GM23338 (cell line): ENCODE measurements at places on chromosomes 1 and 21. TPM values are rescaled to one million over a fixed set of nuclear protein-coding genes. Genes with fewer than 3 reads are reported as not detected.

DNA sequence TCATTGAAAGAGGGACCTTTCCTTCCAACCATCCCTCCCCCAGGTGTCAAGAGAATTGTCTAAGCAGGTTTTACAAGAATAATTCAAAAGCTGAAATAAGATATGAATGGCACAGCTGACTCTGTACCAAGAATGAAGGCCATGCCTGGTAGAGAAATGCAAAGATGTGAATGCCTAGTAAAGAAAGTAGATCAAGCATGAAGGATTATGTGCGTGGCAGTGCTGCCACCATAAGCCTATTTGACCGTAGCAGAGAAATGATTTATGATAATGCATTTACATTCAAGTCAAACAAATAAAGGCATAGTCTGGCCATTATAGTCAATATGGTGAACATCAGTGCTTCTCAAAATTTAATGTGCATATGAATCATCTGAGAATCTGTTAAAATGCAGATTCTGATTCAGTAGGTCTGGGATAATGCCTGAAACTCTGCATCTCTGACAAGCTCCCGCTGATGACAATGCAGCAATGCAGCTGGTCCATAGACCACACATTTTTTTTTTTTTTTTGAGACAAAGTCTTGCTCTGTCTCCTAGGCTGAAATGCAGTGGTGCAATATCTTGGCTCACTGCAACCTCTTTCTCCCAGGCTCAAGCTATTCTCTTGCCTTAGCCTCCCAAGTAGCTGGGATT is 16.6 kb upstream of the CLCA4 start:
- no peak overlapping the region for H3K4me3 ChIP-seq
- H3K27ac ChIP-seq = no peak overlapping the region
- no peaks in the 10 kb centered on the region for H3K4me1 ChIP-seq
- no peak for DNase-seq
- no peaks in the 10 kb centered on the region for H3K27me3 ChIP-seq

DNA sequence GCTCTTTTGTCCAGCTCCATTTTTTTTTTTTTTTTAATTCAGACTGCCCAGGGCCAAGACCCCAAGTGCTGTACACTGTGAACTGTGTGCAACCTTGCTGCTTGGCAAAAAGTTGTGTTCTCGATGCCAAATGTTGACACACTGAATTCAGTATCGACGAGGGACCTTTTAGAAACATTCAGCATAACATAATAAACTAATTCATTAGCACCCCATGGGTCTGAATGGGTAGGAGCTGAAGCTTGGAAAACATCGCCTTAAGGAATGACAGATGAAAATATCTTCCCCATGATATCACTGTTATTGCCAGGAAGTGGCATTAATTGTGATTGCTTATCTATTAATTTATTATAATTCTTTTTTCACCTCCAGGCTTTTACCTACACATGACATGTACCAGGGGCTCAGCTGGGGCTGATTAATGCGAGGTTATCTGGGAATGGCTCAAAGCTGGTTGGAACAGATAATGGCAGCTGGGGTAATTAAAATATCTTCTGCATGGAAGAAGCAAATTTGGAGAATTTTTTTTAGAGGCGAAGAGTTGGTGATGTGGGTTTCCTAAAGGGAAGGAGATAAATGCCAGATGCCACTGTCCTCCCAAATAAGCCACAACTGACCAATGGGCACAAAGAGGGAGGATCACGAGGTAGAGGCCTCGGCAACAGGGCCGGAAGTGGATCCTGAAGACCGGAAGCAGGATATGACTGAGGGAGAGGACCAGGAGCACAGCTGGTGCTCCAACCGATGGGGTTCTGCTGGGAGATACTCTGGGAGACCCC is 169.3 kb downstream of the GRIK3 start:
- H3K4me1 ChIP-seq = no peaks in the 10 kb centered on the region
- no peaks in the 10 kb centered on the region for H3K27me3 ChIP-seq
- no peaks in the 10 kb centered on the region for H3K36me3 ChIP-seq
- DNase-seq = no peak

DNA sequence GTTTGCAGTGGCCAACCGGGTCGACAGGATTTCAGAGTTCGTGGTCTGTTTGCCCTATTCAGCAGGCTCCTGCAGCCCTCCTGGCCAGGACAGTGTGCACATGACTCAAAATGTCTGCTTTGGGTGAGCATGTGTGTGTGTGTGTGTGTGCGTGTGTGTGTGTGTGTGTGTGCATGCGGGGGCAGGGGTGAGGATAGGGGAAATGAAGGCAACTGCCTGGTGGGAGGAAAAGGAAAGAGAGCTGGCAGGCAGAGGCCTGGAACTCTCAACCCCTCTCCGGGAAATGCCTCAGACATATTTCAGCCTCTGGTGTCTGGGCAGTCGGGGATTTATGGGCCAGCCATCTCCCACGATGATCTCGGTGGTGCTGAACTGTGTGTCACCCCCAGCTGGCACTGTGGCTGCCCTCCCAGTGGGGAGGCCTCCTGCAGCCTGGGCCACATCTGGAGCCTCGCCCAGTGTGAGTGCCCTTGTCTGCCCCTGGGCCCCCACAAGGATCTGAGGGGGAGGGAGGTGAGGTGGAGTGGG is 15.2 kb downstream of the CDCP2 start:
- H3K4me1 ChIP-seq = peaks cover 29% of the 10 kb centered on the region
- H3K4me3 ChIP-seq = no peak overlapping the region
- no peaks in the 10 kb centered on the region for H3K27me3 ChIP-seq
- DNase-seq = no peak

- peaks cover 35% of the 10 kb centered on the region for H3K27me3 ChIP-seq
- H3K27ac ChIP-seq = no peak overlapping the region
- peaks cover 15% of the 10 kb centered on the region for H3K4me1 ChIP-seq
Observed at GRCh38 chr1:168137515-168137821, 738 bp upstream of the GPR161 start.

GRCh38 chr1:42815941-42816584 is 859 bp upstream of the ERMAP start:
- H3K4me1 ChIP-seq = peaks cover 17% of the 10 kb centered on the region
- peak overlapping the region; percentile 88 for H3K27ac ChIP-seq
- H3K36me3 ChIP-seq = no peaks in the 10 kb centered on the region; the same call in 1 of the 2 replicates
- DNase-seq = no peak

DNA sequence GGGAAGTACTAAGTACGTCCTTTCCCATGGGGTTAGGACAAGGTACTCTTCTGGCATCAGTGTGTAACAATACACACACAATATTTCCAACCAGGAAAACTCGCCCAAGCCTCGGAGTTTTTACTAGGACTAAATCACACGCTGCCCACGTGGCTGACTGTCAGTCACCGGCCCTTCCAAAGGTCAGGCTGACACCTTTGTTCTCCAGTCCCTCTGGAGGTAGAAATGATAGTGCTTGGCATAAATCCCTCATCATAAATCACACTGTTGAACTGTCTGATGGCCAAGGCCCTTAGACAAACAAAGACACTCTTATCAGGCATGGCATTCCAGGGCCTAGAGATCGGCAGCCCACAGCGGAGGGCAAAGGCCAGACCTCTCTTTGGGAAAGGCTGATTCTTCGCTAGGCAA is 16.9 kb upstream of the SLAMF9 start:
- DNase-seq = no peak
- no peaks in the 10 kb centered on the region for H3K4me1 ChIP-seq
- H3K36me3 ChIP-seq = no peaks in the 10 kb centered on the region

DNA sequence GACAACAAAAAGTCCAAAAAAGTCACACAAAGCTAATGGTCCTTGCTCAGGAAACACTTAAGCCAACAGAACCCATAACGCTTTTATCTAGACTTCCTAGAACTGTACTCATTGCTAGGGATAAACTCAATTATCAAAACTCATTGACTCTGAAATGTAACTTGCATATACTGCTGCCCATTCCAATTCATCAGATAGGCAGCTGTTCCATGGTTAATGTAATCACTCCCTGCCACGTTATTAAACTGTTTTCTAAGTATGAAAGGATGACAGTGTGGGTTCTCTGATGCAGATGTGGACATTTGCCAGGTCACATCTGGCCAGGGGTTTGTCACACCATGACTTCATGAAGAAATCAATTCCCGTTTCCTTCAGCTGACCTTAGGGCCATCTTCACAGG is 30.3 kb upstream of the DNAJC11 start:
- peaks cover 11% of the 10 kb centered on the region; the same call in 1 of the 2 replicates for H3K4me1 ChIP-seq
- no peaks in the 10 kb centered on the region for H3K36me3 ChIP-seq
- H3K27ac ChIP-seq = no peak overlapping the region

- peak; percentile 49 for DNase-seq
- no peaks in the 10 kb centered on the region for H3K36me3 ChIP-seq
- H3K27me3 ChIP-seq = no peaks in the 10 kb centered on the region
- no peak overlapping the region for H3K4me3 ChIP-seq
Observed at GRCh38 chr1:152182431-152182830, 23.4 kb upstream of the RPTN start.

DNA sequence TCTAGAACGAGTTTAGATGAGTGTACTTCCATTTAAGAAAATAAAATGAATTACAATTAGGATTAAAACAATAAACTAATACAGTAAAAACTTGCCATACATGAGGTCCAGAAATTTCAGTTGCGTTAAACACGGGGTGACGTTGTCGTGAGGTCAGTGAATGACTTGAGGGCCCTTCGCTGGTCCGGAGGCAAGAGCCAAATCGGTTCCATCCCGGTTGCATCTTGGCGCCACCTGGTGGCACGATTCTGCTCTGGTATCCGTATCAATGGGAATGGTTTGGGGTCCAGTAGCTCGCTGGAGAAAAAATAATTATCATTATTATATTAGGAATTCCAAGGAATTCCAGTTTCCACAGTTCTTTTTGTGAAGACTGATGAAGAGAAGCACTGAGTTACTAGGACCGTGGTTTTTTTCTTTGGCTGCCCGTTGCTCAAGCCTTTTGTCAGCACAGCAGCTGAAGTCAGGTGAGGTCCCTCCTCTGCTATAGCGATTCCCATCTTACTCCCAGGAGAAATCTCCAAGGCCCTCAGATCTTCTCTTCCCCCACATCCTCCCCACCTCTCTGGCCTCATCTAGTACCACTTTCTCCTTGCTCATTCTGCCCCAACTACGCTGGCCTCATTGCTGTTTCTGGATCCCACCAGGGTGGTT is 161.4 kb downstream of the SLC35F3 start:
- no peaks in the 10 kb centered on the region for H3K36me3 ChIP-seq
- no peak overlapping the region for H3K4me3 ChIP-seq
- no peaks in the 10 kb centered on the region for H3K4me1 ChIP-seq
- DNase-seq = peak; percentile 90
- no peak overlapping the region for H3K27ac ChIP-seq
- no peaks in the 10 kb centered on the region for H3K27me3 ChIP-seq

DNA sequence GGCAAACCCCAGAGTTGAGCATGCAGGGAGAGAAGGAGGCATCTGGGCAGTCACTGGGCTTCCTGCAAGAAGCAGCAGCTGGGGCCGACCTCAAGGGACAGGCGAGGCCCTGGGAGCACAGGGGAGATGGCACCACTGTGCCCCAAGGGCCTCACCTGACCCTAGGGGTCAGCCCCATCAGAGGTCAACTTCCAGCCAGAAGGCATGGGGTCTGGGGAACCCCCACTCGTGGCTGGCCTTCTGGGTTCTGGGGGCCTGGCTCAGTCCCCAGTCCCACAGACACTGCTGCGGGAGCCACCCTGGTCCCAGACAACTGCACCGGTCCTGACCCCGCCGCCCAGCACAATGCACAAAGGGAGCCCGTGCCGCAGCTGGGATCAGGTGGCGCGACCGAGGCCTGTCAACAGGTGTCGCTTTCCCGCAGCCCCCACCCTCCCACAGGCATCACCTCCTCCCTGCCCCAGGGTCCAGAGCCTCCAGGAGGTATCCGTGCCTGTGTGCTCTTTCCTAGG is 6.2 kb downstream of the WNT9A start:
- peak; percentile 53 for DNase-seq
- no peaks in the 10 kb centered on the region for H3K4me1 ChIP-seq
- no peaks in the 10 kb centered on the region for H3K36me3 ChIP-seq
- no peak overlapping the region for H3K27ac ChIP-seq

GRCh38 chr1:56644064-56644918 is 823 bp upstream of the PRKAA2 start:
- H3K4me3 ChIP-seq = peak overlapping the region; percentile 79
- DNase-seq = no peak
- no peak overlapping the region for H3K27ac ChIP-seq
- no peaks in the 10 kb centered on the region for H3K36me3 ChIP-seq
- peaks cover 7% of the 10 kb centered on the region for H3K4me1 ChIP-seq
- peaks cover 47% of the 10 kb centered on the region for H3K27me3 ChIP-seq

- H3K27ac ChIP-seq = peak overlapping the region; percentile 89
- H3K27me3 ChIP-seq = no peaks in the 10 kb centered on the region
- H3K36me3 ChIP-seq = no peaks in the 10 kb centered on the region
- H3K4me3 ChIP-seq = peak overlapping the region; percentile 33; the same call in 1 of the 2 replicates
- DNase-seq = peak; percentile 64
Observed at GRCh38 chr1:201591981-201592380, 53.1 kb downstream of the NAV1 start.

GRCh38 chr1:180751921-180752320 is 120.1 kb downstream of the XPR1 start:
- no peak overlapping the region for H3K27ac ChIP-seq
- peaks cover 7% of the 10 kb centered on the region for H3K4me1 ChIP-seq
- no peaks in the 10 kb centered on the region for H3K36me3 ChIP-seq

DNA sequence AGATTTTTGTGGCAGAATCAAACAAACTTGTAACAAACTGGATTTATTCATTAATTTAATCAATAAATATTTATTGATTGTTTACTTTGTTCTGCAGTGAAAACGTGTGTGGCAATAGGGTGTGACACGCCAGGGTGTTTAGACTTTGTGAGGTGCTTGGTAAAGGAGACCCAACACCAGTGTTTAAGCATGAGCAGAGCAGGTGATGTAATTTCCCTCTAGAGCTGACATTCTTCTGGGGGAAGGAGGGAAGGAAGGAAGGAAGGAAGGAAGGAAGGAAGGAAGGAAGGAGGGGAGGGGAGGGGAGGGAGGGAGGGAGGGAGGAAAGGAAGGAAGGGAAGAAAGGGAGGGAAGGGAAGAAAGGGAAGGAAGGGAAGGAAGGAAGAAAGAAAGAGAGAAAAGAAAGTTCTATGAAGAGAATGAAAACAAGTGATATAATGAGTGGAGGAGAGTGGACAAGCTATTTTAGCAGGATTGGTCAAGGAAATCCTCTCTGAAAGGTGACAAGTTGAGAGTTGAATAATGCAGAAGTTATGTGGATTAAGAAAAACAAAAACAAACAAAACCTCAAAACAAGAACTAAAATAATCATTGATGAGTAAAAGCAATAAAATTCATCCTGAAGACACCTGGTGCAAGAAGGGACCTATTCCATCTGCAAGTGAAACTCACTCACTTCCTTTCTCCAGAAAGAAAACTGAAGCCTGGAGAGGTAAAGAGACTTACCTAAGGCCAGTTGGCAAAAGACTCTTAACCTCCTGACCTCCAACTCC is 60.8 kb downstream of the TSEN15 start:
- no peak for DNase-seq
- H3K27ac ChIP-seq = no peak overlapping the region
- H3K4me3 ChIP-seq = no peak overlapping the region

GRCh38 chr1:161958425-161958824 is 65.2 kb downstream of the OLFML2B start:
- DNase-seq = no peak
- no peak overlapping the region for H3K4me3 ChIP-seq
- no peaks in the 10 kb centered on the region for H3K27me3 ChIP-seq
- H3K36me3 ChIP-seq = no peaks in the 10 kb centered on the region
- H3K27ac ChIP-seq = no peak overlapping the region
- H3K4me1 ChIP-seq = 0 out of 2 replicates have a peak, but pooled peaks cover 6% of the 10 kb centered on the region

GRCh38 chr1:110339407-110340206 is 430 bp downstream of the RBM15 start:
- no peaks in the 10 kb centered on the region; the same call in 1 of the 2 replicates for H3K36me3 ChIP-seq
- H3K4me1 ChIP-seq = peaks cover 40% of the 10 kb centered on the region
- H3K27ac ChIP-seq = peak overlapping the region; percentile 35
- H3K4me3 ChIP-seq = peak overlapping the region; percentile 57
- no peaks in the 10 kb centered on the region for H3K27me3 ChIP-seq

The TFF3 gene
- total RNA-seq = 1.2 TPM in 1 of 2 replicates, not detected in the other

The HSD11B1 gene
- not detected in 2 replicates for total RNA-seq

The FCGR1A gene
- not detected in 2 replicates for total RNA-seq

The FCRL6 gene
- not detected in 2 replicates for total RNA-seq

The NCF2 gene
- not detected in 2 replicates for total RNA-seq

The AGMAT gene
- 3.8 and 7.4 TPM in 2 replicates for total RNA-seq

The SEC16B gene
- 0.70 and 1.2 TPM in 2 replicates for total RNA-seq

The SLFNL1 gene
- 0.14 TPM in 1 of 2 replicates, not detected in the other for total RNA-seq
